ENCODE measurements at places on chromosomes 5 and 9.

- no peak for DNase-seq
Measured at GRCh38 chr5:95958310-95959014, 3.2 kb downstream of the ELL2 start.

- no peak for DNase-seq
Measured at GRCh38 chr5:31827867-31828266, 188.9 kb downstream of the PDZD2 start.

DNA sequence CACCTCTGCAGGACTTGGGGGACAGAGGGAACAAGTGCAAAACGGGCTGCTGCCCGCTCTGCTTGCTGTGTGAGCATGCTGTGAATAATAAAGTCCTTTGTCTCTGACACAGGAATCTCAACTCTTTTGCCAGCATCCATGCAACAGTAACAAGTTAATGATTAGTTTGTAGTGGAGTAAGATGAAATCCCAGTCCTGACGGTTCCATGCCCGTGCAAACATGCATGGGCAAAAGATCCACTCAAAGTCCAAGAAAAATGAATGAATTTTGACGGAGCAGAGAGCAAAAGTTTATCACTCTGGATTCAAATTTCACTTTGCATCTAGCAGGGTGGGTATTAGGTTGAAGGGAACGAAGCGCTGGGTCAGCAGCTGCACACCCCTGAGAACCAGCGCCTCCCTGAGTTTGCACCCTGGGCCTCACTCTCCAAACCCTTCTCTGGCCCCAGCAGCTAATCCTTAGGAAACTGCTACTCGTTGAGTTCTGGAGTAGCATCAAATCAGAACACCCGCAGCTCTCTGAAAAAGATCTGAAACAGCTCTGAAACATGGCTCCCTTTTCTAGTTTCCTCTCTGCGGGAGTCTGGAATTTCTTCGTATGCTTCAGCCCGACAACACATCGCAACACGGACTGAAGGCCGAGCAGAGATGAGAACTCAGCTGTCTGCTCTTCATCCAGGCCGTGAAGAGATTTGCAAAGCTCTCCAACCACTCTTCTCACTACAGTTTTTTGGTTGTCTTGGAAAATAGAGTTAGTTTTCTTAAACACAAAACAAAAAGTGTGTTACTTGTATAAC, 45.6 kb upstream of the RUFY1 start:
- no peak for DNase-seq

GRCh38 chr9:5832071-5832537, 813 bp downstream of the ERMP1 start:
- DNase-seq: no peak
